ENCODE measurements at places on chromosomes 7 and 10.

- no peak for DNase-seq
Observed at GRCh38 chr7:3721422-3721821, 420.4 kb downstream of the SDK1 start.

DNA sequence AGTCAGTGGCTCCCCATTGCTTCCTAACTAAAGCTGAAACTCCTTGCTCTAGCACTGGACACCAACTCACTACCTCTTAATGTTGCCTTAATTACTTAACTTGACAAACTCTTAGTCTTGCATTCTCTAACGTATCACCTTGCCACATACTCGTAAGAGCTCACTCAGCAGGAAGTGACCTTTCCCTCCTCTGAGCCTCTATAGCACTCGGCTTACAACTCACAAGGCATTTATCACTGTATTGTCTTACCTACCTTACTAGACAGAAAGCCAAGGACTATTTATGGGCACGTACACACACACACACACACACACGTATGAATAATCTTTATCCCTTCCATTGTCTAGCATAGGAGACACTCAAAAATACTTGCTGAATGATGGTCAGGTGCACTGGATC, 21.2 kb downstream of the CEP41 start:
- no peak for DNase-seq

DNA sequence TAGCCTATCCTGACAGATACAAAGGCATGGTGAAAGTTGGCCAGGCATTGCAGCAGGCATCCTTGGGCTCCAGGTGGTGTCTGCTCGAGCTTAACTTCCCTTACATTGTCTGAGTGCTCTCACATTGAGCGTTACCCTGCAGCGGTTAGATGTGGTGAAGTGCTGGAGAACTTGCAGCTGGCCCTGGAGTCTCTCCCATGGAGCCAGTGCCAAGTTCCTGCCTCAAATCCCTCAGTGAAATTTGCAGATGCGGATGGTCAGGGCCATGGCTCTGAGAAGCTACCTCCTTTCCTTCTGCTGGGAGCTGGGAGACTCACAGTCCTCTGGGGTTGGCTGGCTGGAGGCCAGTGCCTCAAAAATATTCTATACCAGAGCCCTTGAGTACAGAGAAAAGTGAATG, 3.3 kb upstream of the ZNF746 start:
- DNase-seq = no peak

DNA sequence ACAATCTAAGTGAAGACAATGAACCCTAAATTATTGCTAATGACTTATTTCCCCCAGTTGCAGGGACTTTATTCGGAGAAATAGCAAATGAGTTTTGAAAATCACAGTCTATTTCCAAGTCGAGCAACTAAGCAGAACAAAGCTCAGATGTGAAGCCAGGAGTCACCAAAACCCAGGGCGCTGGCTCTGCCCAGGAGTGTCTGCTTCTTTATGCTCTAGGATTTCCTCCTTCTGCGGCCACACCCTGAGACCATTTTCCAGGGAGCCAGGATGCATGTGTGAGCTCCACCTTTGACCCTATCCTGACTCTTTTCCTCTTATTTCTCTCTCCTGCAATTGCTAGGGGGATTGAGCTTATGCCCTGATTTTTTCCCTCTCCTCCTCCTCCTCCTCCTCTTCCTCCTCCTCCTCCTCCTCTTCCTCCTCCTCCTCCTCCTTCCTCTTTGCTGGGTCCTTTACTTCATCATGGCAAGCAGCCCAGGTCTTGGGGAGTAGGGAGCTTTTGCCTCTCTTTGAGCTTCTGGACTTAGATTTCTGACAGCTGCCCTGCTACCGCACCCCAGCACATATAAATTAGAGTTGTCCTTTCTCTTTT, 234.4 kb downstream of the ARL4A start:
- no peak for DNase-seq

DNA sequence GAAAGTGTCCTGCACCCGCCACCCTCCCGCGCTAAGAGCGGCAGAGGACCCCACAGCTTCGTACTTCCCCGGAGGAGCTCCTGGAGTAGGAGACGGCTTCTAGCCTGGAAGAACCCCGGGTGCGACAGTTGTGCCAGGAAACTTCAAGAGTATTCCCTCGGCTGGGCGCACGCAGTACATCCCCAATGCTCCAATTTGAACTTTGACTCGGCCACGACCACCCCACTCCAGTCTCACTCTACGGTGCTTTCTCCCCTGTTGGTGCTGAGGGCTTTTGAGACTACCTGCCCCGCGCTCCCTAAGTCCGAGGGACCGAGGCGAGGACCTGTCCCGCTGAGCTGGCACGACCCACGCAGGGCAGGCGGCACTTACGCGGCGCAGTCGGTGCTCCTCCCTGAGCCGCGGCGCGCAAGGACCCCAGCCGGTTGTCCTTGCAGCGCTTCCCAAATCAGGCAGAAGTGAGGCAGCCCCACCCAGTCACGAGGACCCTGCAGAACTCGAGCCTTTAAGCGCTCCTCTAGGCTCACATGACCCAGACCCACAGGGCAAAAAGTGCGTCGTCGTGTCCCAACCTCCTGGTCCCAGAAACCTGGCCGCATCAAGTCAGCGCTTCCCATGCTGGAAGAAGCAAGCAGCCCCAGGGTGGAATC, at the start of gene CPVL:
Gene CPVL, minus strand, starts transcription at position 481 of the 650 bp plus-strand sequence. CDS start 25,476 bp downstream, outside the sequence.
- no peak for DNase-seq

DNA sequence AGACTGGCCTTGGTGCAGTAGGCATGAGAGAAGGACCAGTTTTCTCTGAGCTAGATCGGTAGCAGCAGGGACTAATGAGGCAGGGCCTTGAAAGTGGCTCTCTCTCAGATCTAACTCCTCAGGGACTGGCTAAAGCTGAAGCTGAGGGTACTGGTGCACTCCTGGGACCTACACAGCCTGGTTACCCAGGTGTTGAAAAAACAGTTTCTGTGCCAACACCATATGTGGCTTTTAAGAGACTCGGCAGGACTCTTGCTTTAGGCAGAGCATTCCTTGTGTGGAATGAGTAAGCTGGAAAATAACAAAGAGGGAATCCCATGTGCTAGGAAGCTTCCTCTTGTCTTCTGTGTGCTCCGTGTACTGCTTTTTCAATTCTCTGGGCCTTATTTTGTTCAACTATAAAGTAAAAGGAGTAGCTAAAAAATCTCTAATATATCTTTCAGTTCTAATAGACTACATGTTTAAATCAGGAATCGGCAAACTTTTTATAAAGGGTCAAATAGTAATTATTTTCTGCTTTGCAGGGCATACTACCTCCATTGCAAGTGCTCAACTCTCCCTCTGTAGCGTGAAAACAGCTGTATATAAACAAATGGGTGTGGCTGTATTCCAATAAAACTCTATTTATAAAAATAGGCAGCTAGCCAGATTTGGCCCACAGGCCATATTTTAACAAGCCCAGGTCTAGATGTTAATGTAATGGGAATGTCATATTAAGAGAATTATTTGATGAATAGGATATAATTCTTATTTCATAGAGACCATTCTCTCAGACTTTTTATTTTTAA, 186.1 kb upstream of the KAT6B start:
- DNase-seq = no peak

GRCh38 chr7:45324683-45325237, 167.2 kb downstream of the RAMP3 start:
- DNase-seq = no peak

- DNase-seq = no peak
Observed at GRCh38 chr7:41005374-41005901, 697.5 kb downstream of the INHBA start.

DNA sequence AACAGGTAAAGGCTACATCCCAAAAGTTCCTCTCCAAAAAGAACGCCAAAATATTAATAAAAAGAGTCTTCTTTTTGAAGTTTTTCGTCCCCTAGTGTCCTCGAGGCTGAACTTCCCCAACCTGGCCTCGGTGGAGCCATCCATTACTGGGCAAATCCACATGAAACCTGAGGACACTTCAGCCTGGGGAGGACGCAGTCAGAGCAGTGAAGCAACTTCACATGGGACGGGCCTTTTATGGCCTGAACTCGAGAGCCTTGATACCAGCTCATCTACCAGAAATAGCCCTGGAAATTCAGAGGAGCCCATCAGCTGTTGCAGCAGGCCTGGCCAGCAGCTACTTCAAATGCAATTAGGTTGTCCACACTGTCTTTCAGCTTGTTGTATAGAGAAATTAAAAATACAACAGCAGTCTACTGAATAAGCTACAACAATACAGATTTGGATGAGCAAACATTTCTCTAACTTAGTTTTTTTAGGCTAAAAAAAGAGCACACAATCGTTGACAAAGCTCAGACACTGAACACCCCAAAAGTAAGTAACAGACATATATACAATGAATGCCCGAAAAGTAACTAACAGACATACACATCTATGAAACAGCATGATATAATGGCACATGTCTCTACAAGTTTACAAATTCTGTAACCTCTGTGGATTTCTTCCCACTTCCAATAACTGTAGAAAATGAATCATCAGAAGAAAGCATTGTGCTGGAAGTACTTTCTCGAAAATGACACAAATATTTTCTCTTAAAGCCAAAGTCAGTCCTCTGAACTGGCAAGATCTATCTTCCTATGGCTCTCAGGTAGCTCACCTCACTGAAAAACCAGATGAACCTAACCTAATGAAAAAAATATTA, at the start of gene SVIL:
Gene SVIL, minus strand, starts transcription at position 208 of the 862 bp plus-strand sequence. CDS start 79,913 bp downstream, outside the sequence.
- no peak for DNase-seq

DNA sequence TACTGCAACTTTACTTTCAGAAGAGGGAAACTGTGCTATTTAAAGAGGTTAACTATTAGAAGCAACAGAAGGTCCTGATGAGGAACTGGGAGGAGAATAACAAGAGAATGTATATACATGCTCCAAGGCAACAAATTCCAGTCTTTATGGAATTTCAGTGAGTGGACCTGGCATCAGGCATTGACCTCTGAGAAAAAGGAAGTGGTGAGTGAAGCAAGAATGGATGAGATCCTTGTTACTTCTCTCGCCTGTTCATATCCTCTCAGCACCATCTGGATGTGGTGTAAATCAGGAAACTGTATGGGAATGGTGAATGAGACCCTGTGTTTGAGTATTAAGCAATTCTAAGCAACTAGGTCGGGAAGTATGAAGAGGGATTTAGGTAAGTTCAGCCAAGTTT, 30.3 kb upstream of the KBTBD2 start:
- no peak for DNase-seq

DNA sequence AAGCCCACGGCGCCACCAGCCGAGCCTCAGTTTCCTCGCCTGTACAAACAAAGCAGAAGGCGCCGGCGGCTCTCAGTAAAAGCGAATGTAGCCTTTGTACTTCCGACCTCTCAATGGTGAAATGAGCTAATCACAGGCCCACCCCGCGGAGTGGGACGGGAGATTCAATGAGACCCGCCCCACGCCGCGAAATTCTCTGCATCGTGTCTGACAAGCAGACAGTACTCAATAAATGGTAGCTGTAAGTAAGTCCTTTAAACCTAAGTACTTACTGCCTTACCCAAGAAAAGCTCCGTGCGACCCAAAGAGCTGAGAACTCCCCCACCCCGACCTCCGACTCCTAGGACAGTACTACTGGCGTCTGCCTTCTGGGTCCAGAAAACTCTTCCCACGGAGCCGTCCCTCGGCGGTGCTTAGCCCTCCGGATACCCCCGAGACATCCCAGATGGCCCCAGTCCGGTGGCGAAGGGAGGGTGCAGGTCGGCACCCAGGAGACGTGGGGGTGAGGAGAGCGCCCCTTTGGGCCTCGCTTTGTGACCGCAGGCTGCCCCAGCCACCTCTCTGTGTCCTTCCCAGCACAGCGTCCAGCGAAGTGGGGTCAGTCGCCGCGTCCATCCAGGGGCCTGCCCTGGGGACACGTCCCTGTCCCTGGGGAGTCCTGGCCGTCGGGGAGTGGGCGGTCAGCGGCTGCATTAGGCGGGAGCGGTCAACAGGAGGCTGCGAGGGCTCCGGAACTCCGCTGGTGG, 972 bp upstream of the CXCL12 start:
- DNase-seq = no peak

GRCh38 chr7:111955616-111956015, 250.6 kb downstream of the DOCK4 start:
- DNase-seq = no peak

- DNase-seq = no peak
Observed at GRCh38 chr7:18698258-18698734, 202.7 kb downstream of the HDAC9 start.

DNA sequence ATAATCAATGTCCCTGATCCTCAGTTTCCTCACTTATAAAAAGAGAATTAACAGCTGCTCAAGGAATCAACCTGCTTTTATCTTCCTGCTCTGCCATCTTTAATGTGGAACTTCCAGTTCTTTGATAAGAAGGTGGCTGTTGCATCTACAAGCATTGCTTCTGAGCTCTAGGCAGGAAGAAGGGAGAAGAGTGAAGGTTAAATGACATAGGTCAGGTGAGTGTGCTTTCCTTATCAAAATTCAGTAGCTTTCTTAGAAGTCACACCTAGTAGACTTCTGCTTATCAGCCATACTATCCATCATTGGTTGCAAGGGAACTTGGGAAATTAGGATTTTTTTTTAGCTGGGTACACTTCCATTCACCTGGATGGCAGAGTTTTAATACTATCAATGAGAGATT, 24.0 kb upstream of the KIF20B start:
- DNase-seq = no peak

DNA sequence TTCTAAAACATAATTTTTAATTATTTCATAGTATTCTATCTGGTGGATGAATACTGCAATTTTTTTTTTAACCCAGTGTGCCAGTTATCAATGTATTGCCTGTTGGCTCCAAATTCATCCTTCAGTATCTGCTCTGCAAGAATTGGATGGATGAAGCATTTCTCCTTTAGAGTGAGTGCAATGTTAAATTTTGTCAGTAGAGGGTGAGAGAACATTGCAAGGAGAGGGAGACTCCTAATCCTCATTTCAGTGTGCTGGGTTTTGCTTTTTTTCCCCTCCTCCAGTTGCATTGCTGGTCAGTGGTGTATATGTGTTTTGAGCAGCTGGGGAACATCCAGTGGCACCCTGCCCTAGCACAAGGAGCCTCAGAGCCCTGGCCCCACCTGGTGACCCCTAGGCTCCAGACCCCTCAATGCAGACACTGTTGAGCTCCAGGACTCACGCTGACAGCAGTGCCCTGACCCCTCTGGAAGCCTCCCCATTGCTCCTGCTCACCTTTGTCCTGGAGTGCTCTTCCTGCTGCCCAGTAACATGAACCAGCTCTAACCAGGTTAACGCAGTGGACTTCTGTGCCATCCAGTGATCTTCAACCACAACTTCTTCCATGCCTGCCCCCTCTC, 199.4 kb downstream of the USP6NL start:
- no peak for DNase-seq

GRCh38 chr7:123865517-123866117, 20.6 kb downstream of the HYAL4 start:
- DNase-seq = no peak

DNA sequence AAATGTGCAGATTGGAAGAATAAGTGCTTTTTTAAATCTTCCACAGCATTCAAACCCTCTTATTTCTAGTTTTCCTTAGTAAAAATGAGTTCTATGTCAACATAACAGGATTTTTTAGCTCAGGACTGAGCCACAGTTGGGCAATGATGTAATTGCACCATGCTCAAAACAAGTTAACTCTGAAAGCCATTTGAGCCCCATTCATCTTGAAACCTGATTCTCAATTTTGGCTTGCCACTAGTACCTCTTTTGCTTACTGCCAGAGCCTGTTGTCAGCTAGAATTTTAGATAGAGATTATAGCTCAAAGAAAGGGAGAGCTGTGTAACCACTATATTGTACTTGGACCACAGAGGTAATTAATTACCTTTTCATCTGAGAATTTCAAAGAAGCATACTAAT, 1028.5 kb upstream of the PHF14 start:
- DNase-seq = no peak

- no peak for DNase-seq
Observed at GRCh38 chr7:36970551-36971514, 246.5 kb upstream of the AOAH start.

Data from stimulated activated CD4-positive, alpha-beta T cell treated with anti-CD3 and anti-CD28 coated beads, Interleukin-1b, Interleukin-23, amount 100 ng/mL, for 1 hour (primary cell).